ENCODE measurements at places on chromosomes 5 and 9.
A peak's percentile ranks its signal among the peaks of the same experiment; 100 is the strongest.

DNA sequence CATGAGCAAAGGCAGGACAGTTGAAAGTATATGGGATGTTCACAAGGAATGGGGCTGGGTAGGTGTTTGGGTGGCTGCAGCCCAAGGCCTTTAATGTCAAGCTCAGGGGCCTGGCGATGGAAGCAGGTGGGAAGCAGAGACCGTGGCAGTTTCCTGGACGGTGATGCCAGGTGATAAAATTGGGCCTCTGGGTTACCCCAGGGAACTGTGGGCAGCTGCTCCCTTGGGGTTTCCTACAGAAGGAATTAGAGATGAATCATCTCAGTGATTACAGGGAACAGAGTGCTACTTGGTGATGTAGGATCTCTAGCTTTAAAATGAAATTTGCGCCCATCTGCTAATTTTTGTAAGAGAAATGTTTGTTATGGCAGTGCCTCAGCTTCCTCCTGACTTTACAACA is 39.2 kb downstream of the TSTD2 start:
- DNase-seq, result no peak

GRCh38 chr5:122297587-122298298 is 14.3 kb upstream of the SNCAIP start:
- DNase-seq, result no peak

- DNase-seq, result no peak
Observed at GRCh38 chr5:159601216-159601615, 270.9 kb upstream of the IL12B start.

DNA sequence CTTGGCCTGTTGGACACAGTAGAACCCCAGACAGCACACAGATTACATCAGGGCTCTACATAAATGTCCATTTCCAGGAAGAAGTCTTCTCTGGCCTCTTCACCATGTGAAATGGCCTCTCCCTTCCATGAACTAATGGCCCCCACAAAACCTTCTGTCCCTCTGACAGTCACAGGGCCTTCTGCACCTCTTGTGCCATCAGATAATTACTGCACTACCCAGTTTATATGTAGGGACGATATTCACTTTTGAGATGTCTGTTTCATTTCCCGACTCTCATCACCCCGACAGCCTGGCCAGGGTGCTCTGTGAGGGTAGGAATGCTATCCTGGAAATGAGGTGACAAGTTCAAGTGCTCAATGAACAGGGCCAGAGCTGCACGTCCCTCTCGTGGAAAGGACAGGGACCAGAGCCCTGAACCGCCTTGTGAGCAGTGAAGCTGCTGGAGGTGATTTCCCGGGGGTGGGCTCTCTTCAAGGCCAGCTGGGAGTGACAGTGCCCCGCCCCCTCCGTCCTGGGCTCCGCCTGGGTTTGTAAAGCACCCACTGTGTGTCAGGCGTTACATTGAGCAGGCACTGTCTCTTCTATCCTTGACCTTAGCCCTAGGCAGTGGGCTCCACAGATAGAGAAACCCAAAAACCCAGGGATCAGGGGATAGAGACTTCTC is 3.0 kb upstream of the FAM78A start:
- DNase-seq, result no peak

DNA sequence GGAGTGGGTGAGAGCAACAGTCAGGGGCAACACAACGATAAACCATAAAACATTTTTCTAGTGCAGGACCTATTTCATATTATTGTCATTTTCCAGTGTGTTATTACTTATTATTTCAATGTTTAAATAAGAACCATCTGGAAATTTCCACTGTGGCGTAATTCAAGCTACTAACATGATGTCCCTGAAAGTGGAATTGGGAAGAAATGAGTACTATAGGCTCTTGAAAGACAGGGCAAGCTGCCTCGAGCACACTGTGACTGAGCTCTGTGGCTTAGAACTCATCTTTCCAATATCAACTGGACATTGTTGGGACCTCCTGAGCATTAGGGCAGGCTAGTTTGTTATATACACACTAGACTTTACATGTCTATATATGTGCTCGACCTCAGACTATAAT is 182.9 kb upstream of the RIOK2 start:
- DNase-seq, result no peak

- no peak for DNase-seq
Observed at GRCh38 chr9:89879701-89880100, 274.9 kb downstream of the GADD45G start.

GRCh38 chr5:33774341-33774740 is 117.4 kb downstream of the ADAMTS12 start:
- DNase-seq, result no peak

- no peak for DNase-seq
Observed at GRCh38 chr5:143236682-143237081, 166.8 kb downstream of the NR3C1 start.

- no peak for DNase-seq
Observed at GRCh38 chr5:122755783-122756182, 19.1 kb upstream of the SNX2 start.

GRCh38 chr9:9412241-9412640 is 1200.6 kb downstream of the PTPRD start:
- no peak for DNase-seq

GRCh38 chr5:168611165-168611564 is 32.0 kb upstream of the PANK3 start:
- no peak for DNase-seq

GRCh38 chr9:11915699-11916098 is 777.5 kb upstream of the TYRP1 start:
- DNase-seq, result no peak

GRCh38 chr5:126871441-126871840 is 94.5 kb downstream of the LMNB1 start:
- no peak for DNase-seq

- DNase-seq, result no peak
Observed at GRCh38 chr5:137086342-137086741, 412.8 kb downstream of the SPOCK1 start.

DNA sequence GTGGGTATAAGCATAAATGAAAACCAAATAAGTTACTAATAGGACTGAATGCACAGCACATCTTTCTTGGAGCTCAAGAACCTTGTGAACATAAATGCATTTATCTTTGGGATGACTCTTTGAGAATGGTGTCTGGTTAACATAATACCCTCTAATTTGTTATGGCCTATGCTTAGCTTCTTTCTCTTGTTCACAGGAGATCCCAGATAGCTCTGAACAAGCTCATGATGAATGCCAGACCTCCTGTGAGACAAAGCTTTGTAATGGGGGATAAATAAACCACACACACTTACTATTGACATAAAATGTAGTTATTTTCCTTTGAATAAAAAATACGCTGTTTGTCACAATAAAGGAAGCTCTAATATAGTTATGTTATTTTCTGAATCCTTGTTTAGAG is 111.5 kb downstream of the PSAT1 start:
- DNase-seq, result no peak

DNA sequence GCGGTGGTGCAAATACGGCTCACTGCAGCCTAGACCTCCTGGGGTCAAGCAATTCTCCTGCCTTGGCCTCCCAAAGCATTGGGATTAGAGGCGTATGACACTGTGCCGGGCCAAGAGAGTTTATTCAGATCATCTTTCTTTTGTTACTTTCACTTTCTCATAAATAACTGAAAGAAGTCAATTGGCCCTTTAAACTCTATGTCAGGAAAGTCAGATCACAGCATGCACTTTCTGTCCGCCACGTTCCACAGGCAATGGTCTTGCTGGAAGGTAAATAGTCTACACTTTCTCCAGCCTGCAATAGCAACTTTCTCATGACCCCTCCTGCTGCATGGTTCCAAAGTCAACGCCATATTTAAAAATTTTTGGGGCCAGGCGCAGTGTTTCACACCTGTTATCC is 6.5 kb upstream of the ARRDC1 start:
- DNase-seq, result no peak

- DNase-seq, result no peak
Observed at GRCh38 chr5:1201327-1202025, at the start of gene SLC6A19. SLC6A19 (plus strand) TSS chr5:1201595; CDS start chr5:1201651, 56 bp downstream.

DNA sequence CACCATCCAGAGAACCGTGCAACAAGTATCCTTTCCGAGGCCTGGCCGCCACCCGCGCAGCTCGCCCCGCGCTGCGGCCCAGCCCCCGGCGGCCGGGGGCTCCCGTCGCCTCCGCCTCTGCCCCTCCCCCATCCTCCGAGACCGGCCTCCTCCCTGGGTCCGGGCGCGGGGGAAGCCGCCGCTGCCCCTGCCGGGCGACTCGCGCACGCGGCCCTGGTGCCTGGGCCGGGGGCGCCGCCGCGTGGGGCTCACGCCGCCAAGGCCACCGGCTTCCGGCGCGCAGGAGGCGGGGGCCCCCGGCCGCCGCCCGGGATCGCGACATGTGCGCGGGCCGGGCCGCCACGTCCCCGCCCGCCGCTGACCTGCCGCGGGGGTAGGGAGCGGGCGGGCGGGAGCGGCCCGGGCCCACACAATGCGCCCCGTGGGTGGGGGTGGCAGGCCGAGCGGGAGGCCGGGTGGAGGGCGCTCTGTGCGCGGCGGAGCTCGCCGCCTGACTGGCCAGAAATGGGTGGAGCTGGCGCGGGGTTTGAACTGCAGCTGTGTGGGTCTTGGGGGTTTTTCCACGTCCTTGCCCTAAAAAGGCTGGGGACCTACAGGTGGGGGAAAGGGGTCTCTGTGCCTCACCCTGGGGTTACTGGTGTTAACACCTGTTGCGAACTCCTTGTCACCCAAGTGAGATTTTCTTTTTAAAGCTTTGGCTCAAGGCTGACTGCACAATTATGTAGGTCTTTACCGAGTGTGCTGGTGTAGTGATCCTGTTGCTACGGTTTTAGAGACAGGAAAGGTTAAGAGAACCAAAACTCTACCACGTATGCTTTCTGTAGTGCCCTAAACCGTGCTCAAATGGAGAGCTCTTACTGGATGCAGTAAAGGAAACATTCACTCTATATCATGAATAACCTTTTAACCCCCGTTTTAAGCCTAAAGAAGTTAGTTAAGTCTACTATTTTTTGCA is 32.3 kb downstream of the TNPO1 start:
- DNase-seq, result peak; percentile 44

GRCh38 chr5:179268399-179268952 is 76.8 kb downstream of the ADAMTS2 start:
- DNase-seq, result no peak

GRCh38 chr5:37664551-37664950 is 175.3 kb downstream of the GDNF start:
- DNase-seq, result no peak

DNA sequence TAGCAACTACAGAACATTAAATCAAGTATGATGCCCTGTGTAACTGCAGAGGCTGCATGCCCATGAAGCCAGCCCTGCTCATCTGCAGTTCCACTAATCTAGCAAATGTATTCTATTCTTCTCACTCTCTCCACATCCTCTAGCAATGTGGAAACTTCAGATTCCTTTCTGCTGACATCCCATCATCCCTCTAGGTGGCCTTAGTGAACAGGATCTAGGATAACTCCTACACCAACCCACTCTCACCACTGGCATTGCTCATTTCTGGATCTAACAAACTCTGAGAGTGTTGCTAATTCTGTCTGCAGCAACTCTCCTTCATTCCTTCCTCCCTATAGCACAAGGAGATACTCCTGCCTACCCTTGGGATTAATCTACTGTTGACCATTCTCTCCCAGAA is 80.8 kb downstream of the FAM81B start:
- DNase-seq, result no peak

DNA sequence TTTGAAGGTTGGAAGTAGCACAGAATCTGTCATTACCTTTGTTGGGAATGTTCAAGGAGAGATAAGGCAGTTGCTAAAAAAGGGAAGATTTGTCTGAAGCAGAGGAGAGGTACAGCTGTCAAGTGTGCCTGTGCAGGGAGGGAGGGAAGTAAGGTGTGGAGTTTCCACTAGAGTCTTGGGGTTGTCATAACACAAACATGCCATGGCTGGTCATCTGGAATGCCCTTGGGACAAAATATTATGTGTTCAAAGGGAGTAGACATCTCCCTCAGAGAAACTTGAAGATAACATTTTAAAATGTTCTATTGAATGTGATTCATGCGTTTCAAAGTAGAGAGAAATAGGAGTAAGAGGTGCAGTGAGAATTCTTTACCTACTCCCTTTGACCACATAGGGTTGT is 95.0 kb downstream of the MUSK start:
- no peak for DNase-seq

DNA sequence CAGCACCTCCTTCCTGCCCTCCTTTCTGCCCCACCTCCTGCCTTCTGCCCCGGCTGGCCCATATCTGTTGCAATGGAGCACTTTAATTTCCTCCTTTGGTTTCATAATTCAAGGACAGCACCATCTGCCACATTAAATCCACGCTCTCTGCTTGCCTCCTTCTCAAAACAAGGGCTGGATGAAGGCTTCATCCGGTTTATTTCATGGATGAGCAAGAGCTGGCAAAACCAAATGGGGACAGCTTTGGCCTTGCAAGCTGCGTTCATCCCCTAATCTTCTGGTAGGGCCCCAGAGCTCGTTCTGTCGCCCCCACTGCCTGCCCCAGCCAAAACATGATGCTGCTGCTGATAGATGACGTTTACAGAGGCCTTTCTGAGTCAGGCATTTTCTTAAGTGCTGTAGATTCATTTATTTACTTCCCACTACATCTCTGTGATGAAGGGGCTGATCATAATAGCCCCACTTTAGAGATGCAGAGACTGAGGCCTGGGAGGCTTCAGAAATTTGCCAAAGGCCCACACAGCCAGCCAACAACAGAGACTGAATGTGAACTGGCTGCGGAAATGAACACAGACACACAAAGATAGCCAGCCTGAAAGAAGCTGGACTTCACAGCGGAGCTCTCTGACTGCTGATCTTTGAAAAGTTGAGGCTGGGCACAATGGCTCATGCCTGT is 115.6 kb upstream of the CPEB4 start:
- DNase-seq, result no peak

GRCh38 chr9:68980341-68980914 is 33.5 kb downstream of the PRKACG start:
- DNase-seq, result no peak
